GM12892 (cell line): ENCODE measurements at places on chromosomes 2 and 18.

DNA sequence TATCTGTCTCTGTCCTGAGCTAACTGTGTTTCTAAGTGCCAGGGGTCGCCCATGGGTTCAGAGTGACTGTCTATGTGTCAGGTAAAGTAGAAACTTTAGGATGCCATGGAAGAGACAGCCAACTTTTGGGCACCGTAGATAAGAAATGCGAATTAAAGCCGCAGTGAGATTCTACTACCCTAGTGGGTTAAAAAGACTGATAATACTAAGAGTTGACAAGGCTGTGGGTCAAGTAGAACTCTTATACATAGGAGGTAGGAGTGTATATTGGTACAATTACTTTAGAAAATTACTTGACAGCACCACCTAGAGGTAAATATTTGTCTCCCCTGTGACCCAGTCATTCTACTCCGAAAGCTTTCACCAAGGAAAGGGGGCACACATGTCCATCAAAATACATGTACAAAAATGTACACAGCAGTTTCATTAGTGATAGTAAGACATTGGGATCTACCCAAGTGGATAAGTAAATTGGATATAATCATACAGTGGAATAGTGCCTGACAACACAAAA is 371.3 kb downstream of the SLC4A3 start:
- DNase-seq = no peak

DNA sequence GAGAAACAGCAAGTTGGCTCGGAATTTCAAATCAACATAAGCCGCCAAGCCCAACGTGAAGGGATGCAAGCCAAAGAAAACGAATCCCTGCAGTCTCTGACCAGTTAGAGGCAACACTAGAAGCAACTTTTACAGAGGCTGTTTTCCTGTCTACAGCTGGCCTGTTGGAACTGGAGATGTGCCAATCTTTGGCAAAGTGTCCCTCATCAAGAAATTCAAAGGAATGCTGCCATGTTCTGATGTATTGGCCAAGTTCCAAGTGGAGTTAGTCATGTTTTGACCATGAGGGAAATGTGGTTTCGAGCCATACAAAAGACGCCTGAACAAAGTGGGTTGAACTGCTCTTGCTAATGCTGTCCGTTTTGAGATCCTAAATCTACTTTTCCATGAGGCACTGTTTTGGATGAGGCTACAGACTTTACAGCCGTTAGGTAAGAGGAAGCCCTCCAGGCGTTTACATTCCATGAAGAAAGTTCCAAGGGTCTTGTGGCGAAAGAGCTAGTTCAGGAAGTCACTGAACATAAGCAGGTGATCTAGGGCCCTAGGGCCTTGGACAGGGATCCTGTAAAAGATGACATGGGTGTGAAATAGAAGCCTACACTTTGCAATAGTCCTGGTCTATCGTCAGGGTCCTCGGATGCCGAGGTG is 140.7 kb upstream of the PXDN start:
- DNase-seq = no peak

- DNase-seq = no peak
Observed at GRCh38 chr2:120599072-120599471, 136.6 kb upstream of the GLI2 start.

GRCh38 chr2:98126061-98126460 is 39.1 kb downstream of the VWA3B start:
- no peak for DNase-seq

- DNase-seq = no peak
Observed at GRCh38 chr2:17239550-17239949, 278.7 kb downstream of the RAD51AP2 start.

- no peak for DNase-seq
Observed at GRCh38 chr2:229438430-229439159, 167.5 kb upstream of the PID1 start.

DNA sequence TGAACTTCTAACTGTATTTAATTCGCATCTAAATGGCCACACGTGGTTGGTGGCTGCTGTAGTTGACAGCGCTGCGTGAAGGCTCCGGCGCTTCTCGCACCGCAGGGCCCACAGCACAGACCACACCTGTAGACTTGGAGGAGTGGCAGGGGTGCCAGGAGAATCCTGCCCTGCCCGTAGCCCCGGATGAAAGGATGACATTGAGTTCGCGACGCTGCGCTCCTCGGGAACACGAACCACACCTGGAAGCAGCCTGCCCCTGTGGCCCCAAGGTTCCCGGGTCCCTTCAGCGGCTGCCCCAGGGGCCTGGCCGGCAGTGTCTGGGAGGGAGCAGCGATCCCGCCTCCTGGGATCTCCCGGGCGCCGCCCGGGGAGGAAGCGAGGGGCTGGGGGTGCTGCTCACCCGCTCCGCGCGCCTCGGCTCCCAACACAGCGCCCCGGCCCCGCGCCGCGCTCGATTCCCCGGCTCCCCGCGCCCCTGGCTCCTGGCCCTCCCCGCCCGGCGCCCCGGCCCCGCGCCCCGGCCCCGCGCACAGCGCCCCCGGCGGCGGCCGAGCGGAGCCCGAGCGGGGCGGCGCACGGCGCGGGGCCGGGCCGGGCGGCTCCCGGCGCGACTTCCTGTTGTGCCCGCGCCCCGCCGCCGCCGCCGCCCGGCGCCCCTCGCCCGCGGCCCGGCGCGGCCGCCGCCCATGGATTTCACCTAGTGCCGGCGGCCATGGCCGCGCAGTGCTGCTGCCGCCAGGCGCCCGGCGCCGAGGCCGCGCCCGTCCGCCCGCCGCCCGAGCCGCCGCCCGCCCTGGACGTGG is at the start of gene RNPEPL1:
Gene RNPEPL1, plus strand, starts transcription at position 613 of the 806 bp plus-strand sequence. Its CDS starts 103 bp downstream, at position 716.
- no peak for DNase-seq

DNA sequence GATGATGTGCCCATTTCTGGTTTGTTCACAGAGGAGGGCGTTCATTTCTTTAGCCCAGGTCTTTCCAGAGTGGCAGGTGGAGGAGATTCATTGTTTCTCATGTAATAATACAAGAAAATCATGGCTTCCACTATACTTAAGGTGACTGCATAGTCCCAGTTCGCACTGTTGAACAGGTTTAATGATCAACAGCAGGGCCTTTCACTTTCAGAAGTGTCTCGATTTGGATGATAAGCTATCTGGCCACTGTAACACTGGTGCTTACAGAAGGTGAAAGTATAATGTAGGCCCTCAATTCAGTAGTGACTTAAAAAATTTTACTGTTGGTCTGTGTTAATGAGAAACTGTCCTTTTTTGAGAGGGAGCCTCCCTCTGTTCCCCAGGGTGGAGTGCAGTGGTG is 1.4 kb downstream of the RMC1 start:
- DNase-seq = no peak

DNA sequence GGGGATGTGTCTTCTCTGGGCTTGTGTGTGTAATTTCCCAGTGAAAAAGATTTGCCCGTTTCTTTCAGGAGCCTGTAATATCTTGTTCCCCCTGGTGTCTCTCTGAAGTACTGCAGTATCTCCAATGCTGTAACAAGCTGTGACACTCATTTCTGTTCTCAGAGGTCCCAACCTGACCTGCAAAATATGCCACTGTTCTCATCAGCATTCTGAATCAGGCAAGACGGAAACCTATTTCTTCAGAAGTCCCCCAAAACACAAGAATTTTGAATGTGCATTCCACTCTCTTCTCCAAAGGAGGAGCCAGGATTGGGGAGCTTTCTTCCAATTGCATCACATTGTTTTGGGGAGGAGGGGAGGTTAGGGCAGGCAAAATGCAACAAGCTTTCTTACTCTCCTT is 77.0 kb upstream of the CNGA3 start:
- DNase-seq = no peak

DNA sequence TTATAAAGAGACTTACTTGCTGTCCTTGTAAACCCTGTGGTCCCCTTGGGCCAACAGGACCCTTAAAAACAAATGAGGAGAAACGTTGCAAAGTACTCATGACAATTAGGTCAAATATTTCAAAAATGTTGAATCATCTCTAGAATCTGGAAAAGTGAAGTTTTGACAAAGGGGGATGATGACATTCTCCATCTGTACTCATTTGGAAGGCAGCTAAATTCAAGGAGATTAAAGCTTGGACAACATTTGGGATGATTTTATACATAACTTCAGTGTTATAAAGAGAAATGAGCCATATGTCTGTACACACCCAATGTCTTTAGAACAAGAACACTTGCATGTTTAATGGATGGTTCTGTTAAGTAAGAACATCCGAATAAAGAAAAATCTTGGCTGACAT is 92.9 kb downstream of the COL5A2 start:
- DNase-seq = no peak

DNA sequence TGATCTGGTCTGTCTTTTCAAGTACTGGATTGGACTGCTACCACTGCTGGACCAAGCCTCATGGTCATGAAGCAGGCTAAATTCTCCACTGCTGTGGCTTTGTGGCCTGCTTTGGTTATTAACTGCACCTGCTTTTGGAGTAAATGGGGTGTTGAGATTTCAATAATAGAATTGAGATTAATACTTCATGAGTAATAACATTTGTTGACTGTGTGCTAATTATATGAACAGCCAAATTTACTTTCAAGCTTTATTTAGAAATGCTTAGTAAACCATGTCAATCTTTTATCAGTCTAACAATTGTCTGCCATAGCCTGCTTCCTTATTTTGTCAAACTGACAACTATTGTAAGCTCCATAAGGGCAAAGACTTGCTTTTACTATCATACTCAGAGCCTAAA is 27.4 kb upstream of the MTIF2 start:
- DNase-seq = no peak

GRCh38 chr18:69895066-69896047 is 52.3 kb downstream of the CD226 start:
- DNase-seq = no peak

DNA sequence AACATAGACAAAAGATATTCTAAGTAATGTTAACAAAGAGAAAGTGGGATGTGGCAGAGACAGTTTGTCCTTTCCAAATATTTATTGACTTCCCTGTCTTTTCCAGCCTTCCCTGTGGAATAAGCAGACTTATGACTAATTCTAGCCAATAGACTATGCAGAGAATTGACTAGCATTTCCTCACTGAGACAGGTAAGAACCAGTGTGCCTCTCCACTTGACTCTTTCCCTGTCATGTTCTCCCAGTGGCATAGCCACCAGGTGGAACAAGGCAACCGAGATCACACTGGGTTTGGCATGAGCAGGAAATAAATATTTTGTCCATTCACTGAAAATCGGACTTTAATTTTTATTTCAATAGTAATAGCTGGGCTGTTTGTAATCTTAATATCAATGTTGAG is 168.1 kb upstream of the CTAGE1 start:
- no peak for DNase-seq

- no peak for DNase-seq
Observed at GRCh38 chr2:173952267-173953046, 12.7 kb downstream of the SP3 start.
